ENCODE measurements at places on chromosomes 13 and 19.

- no peak for DNase-seq
Observed at GRCh38 chr19:14363183-14364097, 17.8 kb upstream of the ADGRE5 start.

GRCh38 chr19:38173291-38174041 lies 50.6 kb downstream of the DPF1 start:
- DNase-seq: no peak

DNA sequence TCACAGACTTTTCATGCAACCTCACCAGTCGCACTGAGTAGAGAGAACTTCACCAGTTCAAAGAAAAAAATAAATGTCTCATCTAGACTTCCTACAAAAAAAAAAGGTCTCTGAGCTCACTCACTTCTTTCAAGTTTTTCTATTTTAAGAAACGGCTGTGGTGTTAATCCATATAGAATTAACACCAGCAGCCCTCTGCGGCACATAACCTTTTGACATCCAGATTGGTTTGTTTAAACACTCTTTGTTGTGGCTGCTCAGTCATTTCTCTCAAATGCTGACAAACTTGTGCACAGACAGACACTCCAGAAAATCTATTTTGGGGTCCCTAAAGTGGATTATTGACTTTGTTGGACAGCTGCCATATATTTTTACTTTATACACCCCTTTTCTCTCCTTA lies 874.9 kb downstream of the EFNB2 start:
- DNase-seq: no peak

GRCh38 chr19:48354332-48354992 lies 9.3 kb downstream of the TMEM143 start:
- DNase-seq: no peak

- DNase-seq: no peak
Observed at GRCh38 chr19:3985643-3986259, 488 bp upstream of the EEF2 start.

DNA sequence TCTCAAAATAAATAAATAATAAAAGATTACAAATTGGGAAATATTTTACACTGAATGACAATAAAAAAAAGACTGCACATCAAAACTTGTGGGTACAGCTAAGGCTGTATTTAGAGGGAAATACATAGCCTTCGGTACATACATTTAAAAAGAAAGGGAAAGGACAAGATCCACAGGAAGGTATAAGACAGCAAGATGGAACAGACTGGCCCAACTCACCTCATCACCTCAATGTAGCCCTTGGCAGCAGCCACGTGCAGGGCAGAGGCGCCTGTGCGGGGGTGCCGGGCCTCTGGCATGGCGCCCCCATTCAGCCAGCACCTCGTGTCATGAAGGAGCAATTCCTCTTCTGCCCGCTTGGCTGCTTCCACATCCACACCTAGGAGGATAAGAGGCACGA lies 14.2 kb downstream of the PPP1R12C start:
- no peak for DNase-seq

GRCh38 chr19:38684078-38684861 lies 36.8 kb downstream of the ACTN4 start:
- DNase-seq: no peak

DNA sequence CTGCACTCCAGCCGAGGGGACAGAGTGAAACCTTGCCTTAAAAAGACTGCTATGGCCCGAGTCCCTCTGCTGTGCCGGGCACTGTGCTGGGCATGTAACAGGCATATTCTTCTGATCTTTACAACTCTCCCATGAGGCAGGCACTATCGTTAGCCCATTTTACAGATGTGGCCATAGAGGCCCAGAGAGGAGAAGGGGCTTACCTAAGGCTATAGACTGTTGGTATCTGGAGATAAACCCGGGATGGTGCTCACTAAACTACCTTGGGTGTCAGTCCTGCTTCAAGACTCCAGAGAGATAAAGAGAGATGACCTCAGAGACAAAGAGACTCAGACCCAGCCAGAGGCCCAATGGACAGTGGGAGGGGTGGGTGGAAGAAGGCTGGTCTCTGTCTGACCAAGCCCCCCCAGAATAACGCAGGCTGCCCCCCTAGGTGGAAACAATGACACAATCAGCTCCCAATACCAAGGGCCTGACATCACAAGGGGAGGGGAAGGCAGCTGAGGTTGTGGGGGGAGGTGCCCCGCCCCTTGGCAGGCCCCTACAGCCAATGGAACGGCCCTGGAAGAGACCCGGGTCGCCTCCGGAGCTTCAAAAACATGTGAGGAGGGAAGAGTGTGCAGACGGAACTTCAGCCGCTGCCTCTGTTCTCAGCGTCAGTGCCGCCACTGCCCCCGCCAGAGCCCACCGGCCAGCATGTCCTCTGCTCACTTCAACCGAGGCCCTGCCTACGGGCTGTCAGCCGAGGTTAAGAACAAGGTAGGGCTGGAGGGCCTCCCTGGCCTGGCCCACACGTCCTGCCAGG lies at the start of gene CNN1:
Gene CNN1 (plus strand): TSS at position 620 of the 805 bp plus-strand sequence. CDS start 77 bp downstream, at position 697.
- DNase-seq: no peak

DNA sequence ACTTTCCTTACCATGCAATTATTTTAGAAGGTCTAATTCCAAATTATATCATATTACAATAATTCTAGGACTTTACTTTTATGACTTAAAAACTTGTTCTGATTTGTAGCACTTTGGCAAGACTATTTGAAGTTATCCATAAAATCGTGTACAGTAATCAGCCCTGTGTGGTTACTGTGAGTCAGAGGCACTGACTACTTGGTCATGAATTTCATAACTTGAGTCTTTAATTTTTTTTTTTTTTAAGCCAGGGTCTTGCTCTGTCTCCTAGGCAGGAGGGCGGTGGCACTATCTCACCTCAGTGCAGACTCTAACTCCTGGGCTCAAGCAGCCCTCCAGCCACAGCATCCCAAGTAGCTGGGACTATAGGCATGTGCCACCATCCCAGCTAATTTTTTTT lies 1319.2 kb upstream of the SLC10A2 start:
- DNase-seq: no peak

DNA sequence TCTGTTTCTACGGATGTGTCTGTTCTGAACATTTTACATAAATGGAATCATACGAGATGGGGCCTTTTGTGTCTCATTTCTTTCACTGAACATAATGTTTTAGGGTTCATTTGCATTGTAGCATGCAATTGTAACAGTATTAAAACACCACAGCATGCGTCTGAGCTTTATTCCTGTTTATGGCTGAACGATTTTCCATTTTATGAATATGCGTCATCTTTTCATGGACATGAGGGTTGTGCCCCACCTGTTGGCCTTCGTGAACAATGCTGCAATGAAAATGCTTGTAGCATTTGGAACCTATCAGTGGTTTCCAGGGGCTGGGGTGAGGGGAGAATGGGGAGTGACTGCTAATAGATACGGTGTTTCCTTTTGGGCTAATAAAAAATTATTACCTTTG lies 5.1 kb downstream of the OR10H1 start:
- DNase-seq: no peak

DNA sequence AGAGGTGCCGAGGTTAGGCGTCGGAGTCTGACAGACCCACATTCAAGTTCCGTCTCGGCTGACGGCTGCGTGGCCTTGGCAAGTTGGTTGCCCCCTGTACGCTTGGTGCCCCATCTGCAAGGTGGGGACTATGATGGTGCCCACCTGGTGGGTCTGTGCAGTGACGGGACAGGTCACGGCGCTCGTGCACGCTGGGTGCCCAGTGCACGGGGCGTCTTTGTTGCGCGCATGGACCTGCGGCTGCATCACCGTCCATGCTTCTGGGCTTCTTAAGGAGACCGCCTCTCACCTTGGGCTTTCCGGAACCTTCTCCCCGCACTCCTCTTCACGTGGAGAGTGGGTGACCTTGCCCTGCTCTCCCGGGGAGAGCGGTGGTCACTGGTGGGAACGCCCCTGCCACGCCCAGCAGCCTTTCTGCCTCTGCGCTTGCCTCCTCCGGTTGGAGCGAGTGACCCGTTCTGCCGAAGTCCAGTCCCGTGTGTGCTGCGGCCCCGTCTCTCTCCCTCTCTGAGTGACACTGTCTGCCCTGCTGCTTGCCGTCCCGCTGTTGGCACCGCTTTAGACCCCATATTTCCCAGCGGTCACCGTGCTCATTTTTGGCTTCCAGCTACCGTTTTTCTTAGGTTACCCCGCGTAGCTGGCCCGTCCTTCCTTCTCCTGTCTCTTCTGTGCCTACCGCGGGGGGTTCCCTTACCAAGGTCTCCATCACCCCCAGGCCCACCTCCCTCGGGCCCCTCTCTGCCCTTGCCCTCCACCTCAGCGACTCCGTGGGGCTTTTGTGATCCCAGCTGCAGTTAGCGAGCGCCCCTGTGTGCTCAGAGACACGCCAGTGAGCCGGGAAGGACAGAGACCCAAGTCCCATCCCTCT lies 6.4 kb downstream of the ATP11A start:
- no peak for DNase-seq

GRCh38 chr13:66069570-66069969 lies 1160.6 kb downstream of the PCDH9 start:
- DNase-seq: no peak

GRCh38 chr13:45930177-45930576 lies 78.6 kb upstream of the SIAH3 start:
- DNase-seq: no peak

- no peak for DNase-seq
Observed at GRCh38 chr19:46631481-46631880, 4.5 kb downstream of the GNG8 start.

DNA sequence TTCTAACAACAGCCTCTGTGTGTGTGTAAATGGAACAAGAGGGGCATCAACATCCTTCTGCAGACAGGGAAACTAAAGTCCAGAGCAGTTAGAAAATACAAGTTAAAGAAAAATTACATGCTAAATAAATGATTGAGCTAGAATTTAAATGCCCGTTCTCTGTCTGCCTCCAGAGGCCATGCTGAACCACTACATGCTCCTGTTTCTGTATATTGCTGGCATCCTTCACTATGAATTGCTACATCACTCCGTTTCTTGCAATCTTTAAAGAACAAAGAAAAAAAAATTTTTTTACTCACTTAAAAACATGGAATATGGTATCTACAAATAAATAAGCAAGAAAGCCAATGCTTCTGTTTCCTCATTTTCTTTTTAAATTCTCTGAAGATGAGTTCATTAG lies 47.9 kb downstream of the DCT start:
- no peak for DNase-seq

GRCh38 chr19:33971073-33971472 lies 174.4 kb downstream of the KCTD15 start:
- no peak for DNase-seq

- no peak for DNase-seq
Observed at GRCh38 chr13:103451656-103452055, 385.4 kb upstream of the SLC10A2 start.

GRCh38 chr13:59413126-59413525 lies 750.6 kb downstream of the DIAPH3 start:
- DNase-seq: no peak

DNA sequence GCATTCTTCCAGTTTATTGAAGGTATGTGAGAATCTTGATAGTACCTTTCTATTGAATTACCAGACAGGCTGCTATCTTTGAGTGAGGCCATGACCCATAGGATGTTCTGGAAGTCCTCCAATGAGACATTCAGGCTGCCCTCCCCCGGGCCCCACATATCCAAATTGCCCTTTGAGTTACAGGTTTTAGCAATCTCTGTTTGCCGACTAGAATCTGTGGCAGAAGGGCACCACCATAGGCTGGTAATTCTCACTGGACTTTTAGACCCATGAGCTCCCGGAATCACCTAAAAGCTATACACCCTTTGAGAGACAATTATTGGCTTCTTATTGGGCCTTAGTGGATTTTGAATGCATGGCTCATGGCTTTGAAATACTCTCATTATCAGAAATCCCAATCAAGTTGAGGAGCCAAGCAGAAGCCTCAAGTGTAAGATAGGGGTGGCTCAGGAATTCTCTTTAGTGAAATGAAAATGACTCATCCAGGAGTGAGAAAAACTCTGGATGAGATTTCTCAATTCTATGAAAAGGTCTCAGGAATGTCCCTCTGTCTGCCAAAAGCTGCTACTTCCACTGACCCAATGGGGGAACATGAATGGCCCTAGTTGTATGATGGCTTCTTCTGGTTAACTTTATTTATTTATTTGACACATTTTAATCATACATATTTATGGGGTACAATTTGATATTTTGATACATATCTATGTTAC lies 172.1 kb upstream of the CSNK1A1L start:
- no peak for DNase-seq

DNA sequence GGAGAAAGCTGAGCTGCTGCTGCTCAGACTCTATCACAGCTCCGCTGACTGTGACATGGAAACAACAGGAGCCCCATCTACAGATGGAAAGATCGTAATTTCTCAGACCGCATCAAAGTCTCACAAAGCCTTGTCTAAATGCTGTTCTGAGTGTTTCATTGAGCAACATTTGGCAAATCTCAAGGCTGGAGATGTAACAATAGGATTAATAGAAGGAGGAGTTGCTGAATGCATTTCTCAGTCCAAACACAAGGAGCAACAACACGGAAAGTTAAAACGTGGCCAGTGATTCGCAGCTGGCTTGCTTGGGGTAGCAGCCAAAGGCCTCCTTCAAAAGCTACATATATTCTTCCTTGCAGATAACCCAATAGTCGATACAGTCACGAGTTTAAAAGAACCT lies 55.7 kb downstream of the MRPL57 start:
- no peak for DNase-seq

- no peak for DNase-seq
Observed at GRCh38 chr13:63308549-63309165, 1893.0 kb upstream of the PCDH20 start.

GRCh38 chr13:44379885-44380284 lies 6.3 kb downstream of the SERP2 start:
- no peak for DNase-seq

- DNase-seq: no peak
Observed at GRCh38 chr13:45393941-45394570, 24.1 kb downstream of the SLC25A30 start.

- DNase-seq: no peak
Observed at GRCh38 chr13:93700115-93700514, 473.5 kb downstream of the GPC6 start.

DNA sequence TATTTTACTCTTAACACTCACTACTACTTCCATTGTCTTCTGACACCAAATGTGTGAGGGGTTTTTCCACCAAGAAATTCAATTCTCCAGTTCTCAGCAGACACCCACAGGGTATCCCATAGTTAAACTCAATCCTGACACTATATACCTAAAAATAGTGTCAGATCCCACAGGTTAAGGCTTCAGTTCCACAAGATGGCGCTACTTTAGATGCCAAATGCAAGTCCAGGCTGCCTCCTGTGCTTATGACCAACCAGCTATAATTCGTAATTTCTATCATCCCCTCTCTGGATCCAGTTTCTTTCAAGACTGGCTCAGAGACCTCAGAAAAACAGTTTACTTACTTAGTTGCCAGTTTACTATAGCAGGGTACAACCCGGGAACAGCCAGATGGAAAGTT lies 1146.2 kb upstream of the SPRY2 start:
- DNase-seq: no peak

DNA sequence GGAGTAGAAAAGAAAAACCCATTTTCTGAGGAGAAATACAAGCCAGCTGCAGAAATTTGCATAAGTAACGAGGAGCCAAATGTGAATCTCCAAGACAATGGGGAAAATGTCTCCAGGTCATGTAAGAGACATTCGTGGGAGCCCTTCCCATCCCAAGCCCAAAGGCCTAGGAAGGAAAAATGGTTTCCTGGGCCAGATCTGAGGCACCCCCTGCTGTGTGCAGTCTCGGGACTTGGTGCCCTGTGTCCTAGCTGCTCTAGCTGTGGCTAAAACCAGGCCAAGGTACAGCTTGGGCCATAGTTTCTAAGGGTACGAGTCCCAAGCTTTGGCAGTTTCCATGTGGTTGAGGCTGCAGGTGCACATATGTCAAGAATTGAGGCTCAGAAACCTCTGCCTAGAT lies 444.9 kb downstream of the PCDH20 start:
- DNase-seq: no peak

Measured in effector CD4-positive, alpha-beta T cell (primary cell).